ENCODE measurements at places on chromosomes 12 and 14.

- no peak for DNase-seq
These were observed 124.4 kb downstream of the FUT8 start for GRCh38 chr14:65536781-65537423.

- DNase-seq = no peak
These were observed 22.2 kb downstream of the HSD17B6 start for GRCh38 chr12:56785141-56785865.

DNA sequence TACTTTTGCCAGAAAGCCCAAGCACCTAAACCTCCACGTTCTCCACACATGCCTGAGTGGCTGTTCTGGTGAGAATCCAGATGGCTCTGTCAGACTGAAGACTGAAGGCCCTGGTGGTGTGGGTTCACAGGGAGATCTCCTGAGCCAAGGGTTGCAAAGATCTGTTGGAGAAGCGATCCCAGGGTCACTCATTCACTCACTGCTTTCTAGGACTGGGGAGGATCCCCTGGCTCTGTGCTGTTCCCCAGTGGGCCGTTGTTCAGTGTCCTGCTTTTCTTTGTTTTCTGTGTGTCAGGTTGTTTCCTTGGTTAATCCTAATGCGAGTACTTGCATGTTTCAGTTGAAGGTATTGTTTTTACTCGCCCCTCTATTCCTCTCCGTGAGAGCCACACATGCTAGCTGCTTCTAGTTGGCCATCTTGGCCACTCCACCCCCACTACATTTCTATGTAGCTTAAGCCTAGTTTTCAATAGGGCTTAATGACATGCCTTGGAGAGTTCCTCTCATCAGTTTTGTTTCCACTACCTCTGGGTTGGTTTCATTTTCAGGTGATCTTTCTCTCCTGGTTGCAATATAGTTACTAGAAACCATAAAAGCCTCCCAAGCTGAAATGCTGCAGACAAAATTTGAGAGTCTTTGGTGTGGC, 144.5 kb upstream of the SLC38A2 start:
- no peak for DNase-seq

- DNase-seq = no peak
These were observed 837 bp downstream of the COL2A1 start for GRCh38 chr12:48003226-48004052.

GRCh38 chr14:69865701-69866365, 13.4 kb upstream of the SMOC1 start:
- DNase-seq = no peak

- DNase-seq = no peak
These were observed 224 bp upstream of the DTX1 start for GRCh38 chr12:113056381-113056630.

DNA sequence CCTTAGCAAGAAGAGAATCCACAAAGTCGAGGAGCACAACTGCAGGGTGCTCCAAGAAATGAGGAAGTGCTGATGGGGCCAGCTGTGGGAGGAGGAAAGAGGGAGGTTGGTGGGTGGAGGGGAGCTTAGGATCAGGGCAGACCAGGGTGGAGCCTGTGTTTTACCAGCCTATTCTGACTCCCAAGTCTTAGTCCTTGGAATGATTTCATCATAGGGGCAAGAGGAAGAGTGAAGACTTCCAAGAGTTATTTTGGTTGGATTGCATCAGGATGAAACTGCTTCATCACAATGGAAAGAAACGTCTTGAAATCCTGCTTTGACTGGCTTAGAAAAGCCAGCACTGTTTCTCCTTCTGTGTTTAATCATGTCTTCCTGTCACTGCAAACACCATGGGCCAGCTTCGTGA, 194.0 kb downstream of the DPF3 start:
- peak; percentile 20 for DNase-seq

GRCh38 chr14:102557434-102558226, 34.8 kb upstream of the RCOR1 start:
- DNase-seq = no peak

DNA sequence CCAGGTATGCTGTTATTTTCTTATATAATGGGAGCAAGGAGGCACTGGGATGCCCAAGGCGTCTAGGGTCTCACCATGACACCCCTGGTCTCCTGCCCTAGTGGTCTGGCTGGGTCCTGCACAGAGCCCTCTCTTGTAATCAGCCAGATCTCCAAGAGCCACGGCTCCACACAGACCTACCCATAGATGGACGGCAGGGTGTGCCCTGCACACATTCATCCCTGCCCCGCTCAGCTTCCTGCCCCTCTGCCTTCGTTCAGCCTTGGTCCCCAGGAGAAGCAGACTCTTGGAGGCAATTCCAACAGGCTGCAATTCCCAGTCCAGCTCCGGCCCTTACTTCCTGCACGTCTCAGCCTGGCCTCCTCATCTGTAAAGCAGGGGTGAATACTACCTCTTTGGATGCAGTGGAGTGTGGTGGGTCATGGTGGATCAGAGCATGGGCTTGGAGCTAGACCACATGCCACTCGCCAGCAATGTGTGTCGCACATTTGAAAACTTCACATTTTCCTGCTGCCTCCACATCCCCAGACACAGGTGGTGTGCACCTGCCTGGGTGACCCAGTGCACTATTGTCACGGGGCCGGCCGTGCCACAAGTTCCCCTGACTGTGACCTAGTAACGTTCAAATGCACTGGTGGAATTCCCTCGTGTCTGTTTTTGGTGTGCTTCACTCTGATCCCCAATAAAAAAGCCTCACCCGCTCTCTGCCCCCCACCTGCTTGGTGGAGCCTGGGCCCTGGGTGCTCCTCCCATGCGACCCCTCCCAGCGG, 171.1 kb upstream of the PRMT8 start:
- no peak for DNase-seq

DNA sequence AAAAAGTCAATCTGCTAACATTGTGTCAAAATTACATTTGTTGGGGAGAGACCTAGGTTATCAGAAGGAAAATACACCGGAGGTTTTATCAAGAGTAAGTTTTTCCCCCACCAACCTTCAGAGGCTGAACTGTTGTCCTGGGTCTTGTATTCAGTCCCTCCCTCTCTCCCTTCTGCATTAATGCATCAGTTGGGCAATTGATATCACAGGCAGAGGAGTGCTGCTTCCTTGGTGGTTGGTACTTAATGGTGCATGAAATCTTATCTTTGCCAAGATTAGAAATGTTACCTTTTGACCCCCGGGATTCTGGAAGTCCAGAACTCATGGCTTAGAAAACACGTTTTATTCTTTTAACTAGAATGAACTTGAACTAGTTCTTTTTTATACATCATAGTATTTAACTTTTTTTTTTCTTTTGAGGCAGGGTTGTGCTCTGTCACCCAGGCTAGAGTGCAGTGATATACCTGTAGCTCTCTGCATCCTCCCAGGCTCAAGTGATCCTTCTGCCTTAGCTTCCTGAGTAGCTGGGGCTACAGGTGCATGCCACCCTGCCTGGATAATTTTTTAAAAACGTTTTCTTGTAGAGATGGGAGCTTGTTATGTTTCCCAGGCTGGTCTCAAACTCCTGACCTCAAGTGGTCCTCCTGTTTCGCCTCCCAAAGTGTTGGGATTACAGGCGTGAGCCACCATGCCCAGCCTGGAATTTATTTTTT, 4.9 kb downstream of the PCBP2 start:
- DNase-seq = no peak

GRCh38 chr14:101239065-101239464, 322.2 kb upstream of the DIO3 start:
- no peak for DNase-seq

DNA sequence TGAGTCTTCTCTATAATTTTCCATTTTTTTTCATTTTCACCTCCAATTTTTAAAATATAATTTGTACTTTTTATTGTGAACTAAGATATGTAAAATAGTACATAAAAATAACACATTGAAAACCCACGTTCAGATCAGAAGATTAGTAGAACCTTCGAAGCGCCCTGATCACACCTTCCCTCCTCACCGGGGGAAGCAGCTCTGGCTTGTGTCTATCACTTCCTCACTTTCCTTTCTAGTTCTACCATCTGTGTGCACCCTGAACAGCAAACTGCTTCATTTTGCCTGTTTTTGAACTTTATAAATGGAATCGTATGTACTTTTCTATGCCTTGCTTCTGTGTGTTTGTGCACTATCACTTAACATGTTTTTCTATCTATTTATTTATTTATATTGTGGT, 11.8 kb upstream of the CD27 start:
- no peak for DNase-seq

DNA sequence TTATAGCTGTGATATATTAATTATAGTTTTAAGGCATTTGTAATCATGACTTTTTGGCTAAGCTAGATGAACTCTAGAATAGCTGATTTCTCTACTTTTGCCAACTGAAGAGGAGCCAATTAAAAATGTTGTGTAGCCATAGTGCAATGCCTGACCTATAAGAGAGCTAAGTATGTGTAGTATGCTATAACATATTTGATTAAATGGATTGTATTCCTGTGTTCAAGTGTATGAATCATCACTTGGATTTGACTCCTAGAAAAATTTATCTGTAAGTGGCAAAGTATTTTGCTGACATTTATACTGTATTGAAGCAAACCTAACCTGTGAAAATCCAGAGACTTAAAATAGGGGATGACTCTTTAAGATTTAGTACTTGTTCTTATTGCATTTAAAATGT, 34.2 kb downstream of the PCNX4 start:
- DNase-seq = no peak

- DNase-seq = no peak
These were observed 88.6 kb upstream of the DCN start for GRCh38 chr12:91271185-91271584.

GRCh38 chr12:85466890-85467289, 186.9 kb downstream of the ALX1 start:
- DNase-seq = no peak

- no peak for DNase-seq
These were observed 14.2 kb downstream of the ZNF641 start for GRCh38 chr12:48336564-48336963.

- DNase-seq = no peak
These were observed 3.9 kb downstream of the CEP170B start for GRCh38 chr14:104868811-104869572.

DNA sequence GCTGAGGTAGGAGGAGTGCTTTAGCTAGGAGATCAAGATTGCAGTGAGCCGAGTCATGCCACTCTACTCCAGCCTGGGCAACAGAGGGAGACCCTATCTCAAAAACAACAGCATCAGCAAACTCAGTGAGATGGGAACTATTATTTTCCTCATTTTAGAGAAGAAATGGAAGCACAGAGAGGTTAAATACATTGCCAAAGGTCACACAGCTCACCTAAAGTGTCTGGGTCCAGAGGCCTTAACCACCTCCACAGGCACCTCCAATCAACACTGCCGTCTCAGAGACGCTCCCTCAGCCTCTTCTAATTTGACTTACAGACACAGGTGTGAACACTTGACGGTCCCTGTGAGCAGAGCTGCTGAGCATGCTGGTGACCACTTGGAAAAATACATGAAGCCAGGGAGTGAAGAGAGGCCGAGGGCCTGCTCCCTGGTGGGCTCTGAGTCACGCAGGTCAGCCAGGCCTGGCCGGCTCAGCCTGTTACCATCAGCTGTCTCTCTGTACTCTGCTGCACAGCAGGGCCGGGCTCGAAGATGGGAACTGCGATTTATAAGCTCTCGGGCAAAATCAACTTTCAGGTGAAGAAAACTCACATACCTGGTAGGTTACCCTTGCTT, 77.5 kb upstream of the RASSF3 start:
- DNase-seq = no peak

DNA sequence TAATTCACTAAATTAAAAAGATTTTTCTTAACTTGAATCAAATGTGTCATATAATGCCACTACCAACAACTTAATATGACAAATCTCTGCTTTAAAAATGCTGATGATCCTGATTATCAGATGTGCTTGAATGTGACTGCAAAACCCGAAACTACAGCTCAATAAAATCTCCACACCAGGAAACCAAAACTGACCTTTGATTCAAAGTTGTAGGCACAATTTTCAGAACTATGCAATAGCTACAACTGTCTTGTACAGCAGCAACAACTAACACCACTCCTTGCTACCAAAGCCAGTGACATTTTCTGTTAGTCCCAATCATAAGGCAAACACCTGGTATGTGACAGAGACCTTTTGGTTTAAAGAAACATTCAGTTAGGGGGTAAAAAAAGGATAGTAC, 147.3 kb downstream of the CEP83 start:
- no peak for DNase-seq

DNA sequence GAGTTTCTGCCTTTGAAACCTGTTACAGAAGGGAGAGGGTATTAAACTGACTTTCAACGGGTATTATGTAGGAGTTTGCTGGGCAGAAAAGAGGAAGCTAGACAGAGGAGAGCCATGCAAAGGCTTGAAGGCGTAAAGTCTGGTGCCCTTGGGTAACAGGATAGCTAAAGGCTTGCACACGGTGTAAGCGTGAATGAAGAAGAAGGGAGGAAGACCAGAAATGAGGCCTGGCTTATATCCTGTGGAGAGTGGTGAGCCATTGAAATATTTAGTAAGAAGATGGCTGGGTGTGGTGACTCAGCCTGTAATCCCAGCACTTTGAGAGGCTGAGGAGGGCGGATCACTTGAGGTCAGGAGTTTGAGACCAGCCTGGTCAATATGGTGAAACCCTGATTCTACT, 22.6 kb downstream of the SUDS3 start:
- no peak for DNase-seq

DNA sequence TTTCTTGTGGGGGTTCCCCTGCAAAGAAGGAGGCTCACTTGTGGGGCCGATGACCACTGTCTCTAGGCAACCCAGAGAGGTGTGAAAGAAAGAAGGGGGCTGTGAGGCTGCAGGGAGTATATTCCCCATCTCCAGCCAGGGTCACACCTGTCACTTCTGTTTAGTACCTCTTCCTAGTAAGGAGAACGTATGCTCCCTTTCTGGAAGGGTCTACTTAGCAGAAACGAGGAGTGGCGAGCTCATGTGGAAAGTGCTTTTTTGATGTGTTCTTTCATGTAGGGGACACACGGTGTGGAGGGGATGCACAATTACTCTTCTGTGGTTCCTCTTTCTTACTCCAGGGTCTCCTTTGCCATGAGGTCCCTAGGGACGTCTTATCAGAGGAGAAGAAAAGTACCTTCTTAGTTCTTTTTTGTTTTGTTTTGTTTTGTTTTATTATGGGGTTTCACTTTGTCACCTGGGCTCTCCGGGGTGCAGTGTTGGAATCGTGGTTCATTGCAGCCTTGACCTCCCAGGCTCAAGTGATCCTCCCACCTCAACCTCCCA, 58.3 kb downstream of the PRKCH start:
- no peak for DNase-seq

DNA sequence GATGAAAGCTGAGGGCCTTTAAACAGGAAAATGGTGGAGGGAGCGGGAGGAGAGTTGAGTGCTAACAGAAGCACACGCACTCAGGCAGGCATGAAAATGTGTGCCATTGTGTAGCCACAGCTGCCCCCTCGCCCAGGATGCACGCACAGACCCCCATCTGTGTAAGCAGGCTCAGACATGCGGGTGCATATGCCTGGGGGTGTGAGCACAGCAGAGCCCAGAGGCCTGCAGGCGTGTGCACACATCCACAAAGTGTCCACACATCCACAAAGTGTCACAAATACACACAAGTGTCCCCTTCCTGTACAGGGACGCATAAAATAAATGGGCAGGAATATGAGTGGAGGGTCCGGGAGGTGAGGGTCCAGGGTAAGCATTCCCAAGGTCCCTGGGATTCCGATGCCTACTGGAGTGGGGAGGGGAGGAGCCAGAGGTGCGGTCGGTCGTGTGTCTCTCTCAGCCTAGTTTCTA, 805 bp upstream of the KRT7 start:
- no peak for DNase-seq

Data from stomach (tissue), 19 donors.